Amniotic stem cell (primary cell): ENCODE measurements at places on chromosomes 1 and 21.

DNA sequence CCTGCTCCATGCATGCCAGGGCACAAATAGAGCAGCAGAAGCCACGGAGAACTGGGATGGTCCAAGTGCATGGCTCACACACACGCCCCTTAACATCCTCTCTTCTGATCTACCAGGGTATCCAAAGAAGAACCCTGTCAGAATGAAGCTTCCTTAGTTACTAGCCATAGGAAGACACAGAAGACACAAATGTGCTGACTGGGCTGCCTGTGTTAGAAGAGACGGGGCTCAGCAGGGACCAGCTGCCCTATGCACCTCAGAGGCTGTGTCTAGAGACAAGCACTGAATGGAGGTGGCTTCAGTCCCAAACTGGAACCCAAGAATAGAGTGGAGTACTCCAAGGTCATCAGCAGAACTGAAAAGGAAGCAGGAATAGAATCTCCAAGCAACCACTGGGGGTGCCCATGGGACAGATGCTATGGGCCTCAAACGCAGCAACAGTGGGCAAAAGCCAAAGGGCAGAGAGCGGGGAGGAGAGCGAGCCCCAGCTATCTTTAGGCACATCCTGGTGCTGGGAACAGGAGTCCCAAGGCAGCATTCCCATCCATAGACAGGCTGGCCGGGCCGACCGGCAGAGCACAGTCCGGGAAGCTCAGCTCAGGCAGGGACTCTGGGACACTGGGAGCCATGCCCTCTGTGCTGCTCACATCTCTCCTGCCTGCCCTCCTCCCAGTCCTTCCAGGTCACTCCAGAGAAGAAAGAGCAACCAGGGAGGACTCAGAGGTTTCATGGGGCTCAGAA lies 9.5 kb downstream of the SLC6A9 start:
- no peak for DNase-seq

DNA sequence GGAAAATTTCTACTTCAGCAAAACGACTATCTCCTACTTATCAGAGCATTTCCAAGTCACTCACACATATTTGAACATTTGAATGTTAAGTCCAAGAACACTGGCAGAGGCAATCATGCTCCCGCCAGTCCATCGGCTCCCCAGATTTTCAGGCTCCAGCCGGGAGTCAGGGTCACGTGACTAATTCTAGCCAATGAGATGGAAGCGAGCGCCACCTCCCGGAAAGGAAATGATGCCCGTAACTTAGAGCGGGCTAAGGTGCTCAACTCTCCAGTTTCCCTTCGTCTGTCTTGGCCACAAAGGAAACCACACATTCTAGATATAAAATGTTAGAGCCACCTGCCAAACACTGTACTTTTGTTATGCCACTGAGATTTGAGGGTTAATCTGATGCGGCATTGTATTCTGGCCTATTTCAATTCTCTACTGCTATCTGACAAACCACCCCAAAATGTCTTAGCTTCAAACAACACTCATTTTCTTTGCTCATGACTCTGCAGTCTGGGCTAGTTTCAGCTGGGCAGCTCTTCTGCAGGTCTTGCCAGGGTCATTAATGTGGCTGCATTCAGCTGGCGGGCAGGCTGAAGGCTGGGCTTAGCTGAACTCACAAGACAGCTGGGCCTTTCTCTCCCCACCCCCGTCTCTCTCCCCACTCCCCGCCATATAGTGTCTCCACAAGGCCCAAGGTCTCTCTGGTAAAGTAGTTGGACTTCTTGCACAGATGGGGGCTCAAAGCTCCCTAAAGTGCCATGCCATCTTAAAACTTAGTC lies 16.5 kb upstream of the LHX4 start:
- no peak for DNase-seq

GRCh38 chr1:55146781-55147180 lies 68.4 kb downstream of the USP24 start:
- DNase-seq = no peak

- DNase-seq = no peak
These were observed 1.5 kb downstream of the CEPT1 start for GRCh38 chr1:111141245-111142220.

GRCh38 chr1:6030547-6031261 lies 15.0 kb upstream of the KCNAB2 start:
- no peak for DNase-seq

DNA sequence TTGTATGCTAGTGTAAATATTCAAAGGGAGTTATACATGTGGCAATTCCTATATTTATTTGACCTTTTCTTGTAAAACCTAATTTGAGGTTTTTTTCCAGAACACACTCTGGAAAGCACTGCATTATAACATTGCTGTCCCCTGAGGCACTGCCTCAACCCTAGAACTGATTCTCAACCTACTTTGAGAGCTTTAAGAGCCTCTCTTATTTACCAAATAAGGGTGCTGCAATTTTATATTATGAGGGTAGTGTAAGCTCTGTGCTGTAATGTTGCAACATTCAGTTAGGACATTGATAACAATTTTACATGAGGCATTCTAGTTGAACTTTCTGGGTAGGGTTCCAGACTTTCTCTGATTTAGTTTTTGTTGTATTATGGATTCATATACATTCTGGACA lies 302.2 kb upstream of the DEPDC1 start:
- no peak for DNase-seq

DNA sequence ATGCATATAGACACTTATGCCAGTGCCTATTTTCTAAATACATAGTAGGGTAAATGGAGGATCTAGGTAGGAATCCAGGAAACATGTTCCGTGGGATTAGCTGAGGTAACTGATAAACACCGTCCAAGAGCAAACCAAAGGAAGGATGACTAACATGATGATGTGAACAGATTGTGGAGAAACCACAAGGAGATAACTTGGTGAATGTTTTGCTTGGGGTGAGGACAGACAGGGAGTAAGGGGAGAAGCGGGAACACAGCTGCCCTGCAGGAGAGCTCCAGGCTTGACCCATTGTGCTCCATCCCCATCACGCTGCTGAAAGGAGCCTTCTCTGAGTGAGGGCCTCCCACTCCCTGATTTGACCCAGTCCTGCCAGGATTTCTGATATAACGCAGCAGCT lies 87.0 kb upstream of the ZC3H11B start:
- DNase-seq = no peak

GRCh38 chr1:199163267-199163666 lies 524.4 kb downstream of the PTPRC start:
- DNase-seq = no peak

DNA sequence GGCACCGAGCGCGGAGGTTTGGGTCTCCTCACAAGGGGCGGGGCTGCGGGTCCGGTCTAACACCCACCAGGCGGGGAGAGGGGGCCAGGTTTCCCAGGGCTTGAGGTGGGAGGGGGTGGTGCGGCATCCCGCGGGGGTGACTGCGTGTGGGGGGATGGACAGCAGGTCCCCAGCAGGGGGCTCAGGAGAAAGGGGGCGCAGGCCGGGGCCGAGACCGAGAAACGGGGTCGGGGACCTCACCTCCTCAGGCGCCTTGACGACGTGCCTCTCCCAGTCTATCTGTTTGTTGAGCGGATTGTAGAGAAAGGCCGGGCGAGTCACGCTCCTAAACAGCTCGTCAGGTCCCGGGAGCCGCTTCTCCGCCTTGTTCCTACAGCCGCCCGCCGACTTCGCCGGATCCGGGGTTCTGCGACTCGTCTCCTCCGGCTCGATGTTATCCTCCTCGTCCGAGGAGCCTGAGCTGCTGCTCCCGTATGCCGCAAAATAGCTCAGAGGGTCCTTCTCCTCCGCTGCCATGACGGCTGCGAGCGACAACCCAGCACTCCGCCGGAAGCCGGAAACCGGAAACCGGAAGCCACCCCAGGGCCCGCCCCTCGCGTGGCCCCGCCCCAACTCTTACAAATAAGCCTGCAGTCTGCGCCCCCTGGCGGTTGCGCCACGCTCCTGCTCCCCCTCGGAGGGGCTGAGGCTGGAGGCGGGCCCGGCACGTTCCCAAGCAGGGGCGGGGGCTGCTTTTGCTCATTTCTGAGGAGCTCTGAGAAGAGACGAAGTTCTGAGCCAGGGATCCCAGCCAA lies at the start of gene C1orf52:
TSS of gene C1orf52 (minus strand) at position 545 of the 794 bp plus-strand sequence. CDS start at position 516, 29 bp downstream.
- DNase-seq = peak; percentile 85

GRCh38 chr1:161872506-161872905 lies 106.4 kb downstream of the ATF6 start:
- no peak for DNase-seq

GRCh38 chr1:99469550-99469971 lies 176.4 kb upstream of the PALMD start:
- no peak for DNase-seq

DNA sequence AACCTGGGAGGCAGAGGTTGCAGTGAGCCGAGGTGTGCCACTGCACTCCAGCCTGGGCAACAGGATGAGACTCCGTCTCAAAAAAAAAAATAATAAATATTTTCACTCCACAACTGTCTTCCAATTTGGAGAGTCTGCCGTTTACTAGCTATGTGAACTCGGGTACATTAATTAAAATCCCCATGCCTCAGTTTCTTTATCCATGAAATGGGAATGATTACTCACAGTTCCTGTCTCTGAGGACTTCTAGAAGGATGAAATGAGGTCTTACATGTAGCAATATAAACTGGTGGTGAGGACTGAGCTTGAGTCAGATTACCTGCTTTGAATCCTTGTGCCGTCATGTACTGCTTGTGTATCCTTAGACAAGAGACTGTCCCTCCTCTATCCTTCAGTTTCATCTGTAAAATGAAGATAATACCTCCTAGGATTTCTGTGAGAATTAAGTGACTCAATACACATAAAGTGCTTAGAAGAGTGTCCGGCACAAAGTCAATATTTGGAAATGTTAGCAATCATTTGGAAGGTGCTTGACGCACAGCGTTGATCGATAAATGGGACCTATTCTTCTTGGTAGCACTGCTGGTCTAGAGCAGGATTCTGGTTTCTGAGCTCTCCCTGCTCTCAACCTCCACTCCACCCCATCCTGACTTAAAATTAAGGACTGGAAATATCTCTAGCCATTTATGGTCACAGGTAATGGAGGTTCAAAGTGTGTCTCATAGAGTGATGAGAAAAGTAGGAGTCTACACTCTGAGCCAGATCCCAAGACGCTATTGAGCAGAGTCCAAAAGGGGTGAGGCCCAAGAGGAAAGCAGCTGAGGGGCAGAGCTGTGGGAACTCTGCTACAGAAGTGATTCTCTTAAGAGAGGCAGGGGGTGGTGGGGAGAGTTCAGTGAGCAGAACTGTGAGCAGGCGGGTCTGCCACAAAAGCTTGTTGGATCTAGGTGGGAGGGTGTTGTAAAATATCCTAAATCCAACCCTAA lies 11.6 kb upstream of the DDI2 start:
- DNase-seq = no peak

GRCh38 chr1:43349594-43350306 lies 9.0 kb upstream of the CDC20 start:
- DNase-seq = no peak

DNA sequence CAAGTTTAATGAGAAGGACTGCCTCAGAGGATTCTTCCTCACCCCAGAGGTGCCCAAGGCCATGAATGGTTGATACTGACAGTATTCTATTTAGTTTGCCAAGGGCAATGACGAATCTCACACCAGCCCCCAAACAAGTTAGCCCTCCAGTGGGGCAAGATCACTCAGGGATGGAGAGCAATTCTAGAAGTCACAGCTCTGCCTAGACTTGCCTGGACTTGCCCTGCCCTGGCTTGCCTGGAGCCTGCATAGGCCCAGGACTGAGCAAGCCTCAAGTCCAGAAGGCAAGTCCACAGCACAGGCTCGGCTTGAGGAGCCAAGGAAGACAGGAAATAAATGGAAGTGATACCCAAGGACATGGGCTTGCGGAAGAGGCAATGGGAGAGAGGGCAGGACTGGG lies 39.5 kb upstream of the RGS16 start:
- DNase-seq = no peak

- no peak for DNase-seq
These were observed 120.3 kb upstream of the COL6A1 start for GRCh38 chr21:45861156-45861870.

DNA sequence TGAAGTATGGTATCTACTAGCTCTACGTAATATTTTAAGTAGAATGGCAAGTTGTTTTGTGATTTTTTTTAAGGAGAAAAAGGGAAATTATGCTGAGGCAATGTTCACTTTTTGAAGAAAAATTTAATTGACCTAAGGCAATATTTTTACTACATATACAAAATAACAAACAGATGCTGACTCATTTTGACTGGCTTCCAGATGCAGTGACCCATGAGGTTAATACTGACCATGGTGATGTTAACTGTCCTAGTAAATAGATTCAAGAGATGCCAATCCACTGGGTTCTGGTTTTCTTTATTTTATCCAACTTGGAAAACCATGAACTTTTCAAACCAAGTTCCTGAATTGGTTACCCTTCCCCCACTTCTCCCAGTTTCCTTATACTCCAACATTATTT lies 154.9 kb downstream of the CRB1 start:
- peak; percentile 20 for DNase-seq

- DNase-seq = peak; percentile 96
These were observed at the start of gene AHCYL1 for GRCh38 chr1:109984456-109985246. TSS of gene AHCYL1 (plus strand) at chr1:109984765. CDS start at chr1:109985053, 288 bp downstream.

GRCh38 chr1:21622466-21623315 lies 46.5 kb downstream of the RAP1GAP start:
- DNase-seq = no peak

GRCh38 chr1:26820784-26821269 lies 5.7 kb upstream of the ZDHHC18 start:
- no peak for DNase-seq

- no peak for DNase-seq
These were observed 421.3 kb upstream of the ADGRL2 start for GRCh38 chr1:81379430-81379829.

DNA sequence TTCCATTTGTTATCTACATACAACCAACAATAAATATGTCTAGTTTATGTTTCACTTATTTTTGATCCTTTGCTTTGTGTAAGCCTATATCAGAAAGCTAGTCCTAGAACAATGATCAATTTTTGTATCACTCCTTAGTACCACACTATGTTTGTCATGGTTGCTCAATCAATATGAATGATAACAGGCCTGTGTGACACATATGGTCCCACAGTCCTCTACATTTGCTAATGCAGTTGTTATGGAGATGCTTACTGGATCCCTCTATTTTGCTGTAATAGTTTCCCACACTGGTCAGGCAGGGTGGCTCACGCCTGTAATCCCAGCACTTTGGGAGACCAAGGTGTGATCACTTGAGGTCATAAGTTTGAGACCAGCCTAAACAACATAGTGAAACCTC lies 59.1 kb downstream of the ERO1B start:
- no peak for DNase-seq

DNA sequence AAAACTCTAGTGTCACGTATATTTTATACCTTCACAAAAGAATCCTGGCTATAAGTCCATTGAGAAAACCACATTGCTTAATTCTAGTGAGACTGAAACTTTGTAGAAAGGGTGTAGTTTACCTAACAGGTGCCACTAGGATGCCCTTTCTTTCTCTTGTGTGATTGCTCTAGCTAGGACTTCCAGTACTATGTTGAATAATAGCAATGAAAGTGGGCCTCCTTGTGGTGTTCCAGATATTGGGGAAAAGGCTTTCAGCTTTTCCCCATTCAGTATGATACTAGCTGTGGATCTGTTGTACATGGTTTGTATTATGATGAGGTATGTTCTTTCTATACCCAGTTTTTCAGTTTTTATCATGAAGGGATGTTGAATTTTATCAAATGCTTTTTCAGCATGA lies 39.7 kb upstream of the CHODL start:
- DNase-seq = no peak

GRCh38 chr1:167266965-167267364 lies 46.3 kb downstream of the POU2F1 start:
- DNase-seq = no peak

GRCh38 chr1:154987326-154987725 lies 4.2 kb downstream of the FLAD1 start:
- DNase-seq = no peak
